ENCODE measurements at places on chromosomes 16 and 17.
A peak's percentile ranks its signal among the peaks of the same experiment; 100 is the strongest.

DNA sequence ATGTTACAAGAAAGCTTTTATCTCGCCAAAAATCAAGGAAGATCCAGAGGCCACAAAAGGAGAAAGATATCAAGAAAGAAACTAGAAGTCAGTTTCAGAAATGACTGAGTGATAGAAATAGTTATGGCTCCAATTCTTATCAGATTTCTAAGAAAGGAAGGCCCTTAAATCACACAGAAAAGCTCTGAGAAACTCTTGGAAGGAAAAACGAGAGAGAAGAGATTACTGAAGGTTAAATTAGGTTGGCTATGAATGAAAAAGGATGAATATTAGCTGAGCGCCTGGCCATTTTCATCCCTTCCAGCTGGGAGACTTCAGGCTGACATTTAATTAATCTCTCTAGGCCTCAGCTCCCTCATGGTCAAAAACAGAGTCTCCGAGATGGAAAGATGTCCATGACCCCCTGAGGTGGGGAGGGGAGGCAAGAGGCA lies 72.3 kb downstream of the CYTH1 start:
- DNase-seq, result no peak

DNA sequence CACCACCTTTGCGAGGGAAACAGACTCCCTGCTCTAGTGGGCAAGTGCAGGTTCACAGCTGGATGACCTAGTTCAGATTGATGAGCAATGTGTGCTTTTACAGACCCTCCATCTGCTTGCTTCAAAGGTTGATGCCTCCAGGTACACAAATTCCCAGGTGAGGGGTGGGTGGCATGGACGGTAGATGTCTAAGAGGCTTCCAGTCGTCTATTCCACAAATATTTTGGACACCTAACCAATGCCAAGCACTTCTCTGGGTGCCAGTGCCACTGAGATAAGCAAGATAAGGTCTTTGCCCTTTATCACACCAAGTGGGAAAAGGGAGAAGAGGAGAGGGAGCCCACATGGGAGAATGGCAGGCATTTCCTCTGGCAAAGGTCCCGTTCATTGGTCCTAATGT lies 316.6 kb upstream of the CDH5 start:
- no peak for DNase-seq

DNA sequence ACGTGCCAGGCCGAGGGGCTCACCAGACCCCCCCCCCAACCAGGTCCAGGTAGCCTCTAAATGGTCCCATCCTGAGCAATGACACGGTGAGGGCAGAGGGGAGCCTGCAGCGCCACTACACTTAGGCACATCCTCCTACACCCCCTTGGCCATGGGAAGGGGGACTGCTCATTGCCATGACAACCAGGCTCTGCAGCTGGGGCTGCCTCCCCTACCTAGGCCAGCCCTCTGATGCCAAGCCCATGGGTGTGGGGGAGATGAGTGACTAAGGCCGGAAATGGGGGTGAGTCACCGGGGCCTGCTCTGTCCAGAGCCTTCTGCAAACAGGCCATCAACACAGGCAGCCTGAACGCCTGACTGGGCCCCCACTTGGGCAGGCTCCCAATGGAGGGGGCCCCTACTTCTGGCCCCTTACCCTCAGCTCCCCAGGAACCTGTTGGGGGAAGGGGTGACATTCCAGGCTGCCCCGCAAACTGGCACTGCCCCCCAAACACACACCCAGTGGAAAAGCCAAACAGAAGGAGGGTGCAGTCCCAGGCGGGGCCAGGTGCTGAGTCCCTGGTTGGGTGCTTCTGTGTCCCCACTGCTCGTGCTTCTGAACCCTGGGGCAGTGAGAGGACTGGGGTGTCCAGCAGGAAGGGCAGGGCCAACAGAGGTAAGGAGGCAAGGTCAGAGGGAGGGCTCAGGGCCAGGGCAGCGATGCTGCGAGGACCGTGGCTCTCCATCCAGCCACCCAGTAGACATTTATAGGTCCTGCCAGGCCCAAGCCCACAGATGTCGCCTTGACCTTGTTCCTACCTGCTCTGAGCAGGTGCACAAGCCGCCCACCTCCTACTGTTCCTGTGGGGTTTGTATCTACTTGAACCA lies 8.2 kb downstream of the PLCD3 start:
- DNase-seq, result peak; percentile 63

- no peak for DNase-seq
Measured at GRCh38 chr16:25020112-25020631, 5.0 kb upstream of the ARHGAP17 start.

DNA sequence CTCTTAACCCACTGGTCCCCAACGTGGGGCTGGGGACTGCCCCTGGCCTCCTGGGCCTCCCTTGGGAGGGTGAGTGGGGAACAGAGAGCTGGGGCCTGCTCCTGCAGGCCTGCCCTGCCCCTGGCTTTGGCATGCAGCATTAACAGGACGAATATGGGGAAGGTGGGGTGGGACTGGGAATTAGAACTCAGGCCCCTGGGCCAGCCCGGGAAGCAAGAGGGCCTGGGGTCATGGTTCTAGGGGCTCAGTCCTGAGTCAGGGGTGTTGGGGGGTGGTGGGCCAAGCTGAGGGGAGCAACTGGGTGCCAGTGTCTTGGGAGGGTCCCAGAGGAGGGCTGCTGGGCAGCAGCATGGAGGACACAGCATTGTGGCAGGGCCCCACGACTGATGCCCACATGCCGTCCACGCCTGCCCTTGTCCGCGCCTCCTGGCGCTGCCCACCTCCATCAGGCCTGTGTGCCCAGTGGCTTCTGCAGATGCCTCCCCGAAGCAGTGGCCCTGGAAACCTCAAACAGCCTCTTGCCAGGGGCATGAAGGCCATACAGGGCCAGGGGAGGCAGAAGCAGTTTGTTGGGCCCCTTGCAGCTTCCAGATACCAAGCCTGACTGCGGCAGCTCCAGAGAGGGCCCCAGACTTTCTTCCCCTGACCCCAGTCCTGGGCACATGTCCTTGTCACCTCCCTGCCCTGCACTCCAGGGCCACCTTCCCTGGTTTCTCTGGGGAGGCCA lies 4.8 kb downstream of the MAP2K3 start:
- peak; percentile 27 for DNase-seq

- DNase-seq, result no peak
Measured at GRCh38 chr17:10718547-10718946, 11.3 kb downstream of the TMEM220 start.

DNA sequence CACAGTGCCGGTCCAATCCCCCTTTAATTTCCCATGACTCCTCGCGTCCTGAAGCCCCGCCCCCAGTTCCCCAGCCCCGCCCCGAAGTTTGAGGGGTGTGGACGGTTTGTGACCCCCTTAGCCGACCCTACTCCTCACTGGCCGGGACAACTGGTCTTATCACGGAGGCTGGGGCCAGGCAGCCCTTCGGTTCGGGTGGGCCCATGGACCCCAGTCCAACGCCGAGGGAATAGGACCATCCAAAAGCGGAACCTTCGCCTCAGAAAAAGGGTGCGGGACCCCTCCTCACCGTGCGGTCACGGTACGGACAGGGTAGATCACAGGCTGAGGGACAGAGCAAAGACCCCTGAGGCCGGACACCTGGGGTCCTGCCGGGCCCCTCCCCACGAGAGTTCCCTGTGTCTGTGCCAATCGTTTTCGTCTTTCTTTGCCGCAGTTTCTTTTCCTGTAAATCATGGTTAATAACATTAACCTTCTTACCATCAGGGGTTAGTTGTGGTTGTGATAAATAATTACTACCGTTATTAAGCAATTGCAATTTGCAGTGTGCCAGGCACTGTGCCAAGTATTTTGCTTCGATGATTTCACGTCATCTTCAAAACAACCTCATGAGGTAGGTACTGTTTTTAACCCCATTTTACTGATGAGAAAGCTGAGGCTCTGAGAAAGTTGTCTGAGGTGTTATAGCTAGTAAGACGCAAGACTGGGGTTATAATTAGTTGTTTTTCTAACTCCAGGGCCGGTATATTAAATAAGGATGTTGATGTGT lies 543 bp downstream of the TMUB2 start:
- peak; percentile 94 for DNase-seq

- no peak for DNase-seq
Measured at GRCh38 chr16:59645194-59645593, 911.1 kb upstream of the GOT2 start.

GRCh38 chr16:64174327-64174726 lies 947.5 kb downstream of the CDH11 start:
- no peak for DNase-seq

DNA sequence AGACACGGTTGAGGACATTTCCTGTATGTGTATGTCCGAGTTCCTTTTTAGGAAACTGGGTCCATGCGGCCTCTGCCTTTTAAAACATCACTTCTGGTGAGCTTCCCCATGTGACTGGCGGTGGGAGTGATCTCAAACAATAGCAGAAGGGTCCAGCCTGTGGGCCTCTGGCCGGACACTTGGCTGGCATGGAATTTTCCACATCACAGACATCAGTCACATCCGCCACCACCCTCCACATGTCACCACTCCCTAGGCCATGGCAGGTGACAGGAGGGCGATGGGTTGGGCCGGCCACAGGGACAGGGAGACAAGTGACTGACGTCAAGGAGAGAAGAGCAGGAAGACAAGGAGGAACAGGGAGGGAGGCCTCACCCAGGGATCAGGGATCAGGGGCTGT lies 83.7 kb downstream of the DNAH17 start:
- DNase-seq, result no peak
